Activated CD4-positive, CD25-positive, alpha-beta regulatory T cell treated with anti-CD3 and anti-CD28 coated beads, Interleukin-2, amount 50 U/mL, for 16 hours (primary cell): ENCODE measurements at places on chromosomes 6 and 20.

DNA sequence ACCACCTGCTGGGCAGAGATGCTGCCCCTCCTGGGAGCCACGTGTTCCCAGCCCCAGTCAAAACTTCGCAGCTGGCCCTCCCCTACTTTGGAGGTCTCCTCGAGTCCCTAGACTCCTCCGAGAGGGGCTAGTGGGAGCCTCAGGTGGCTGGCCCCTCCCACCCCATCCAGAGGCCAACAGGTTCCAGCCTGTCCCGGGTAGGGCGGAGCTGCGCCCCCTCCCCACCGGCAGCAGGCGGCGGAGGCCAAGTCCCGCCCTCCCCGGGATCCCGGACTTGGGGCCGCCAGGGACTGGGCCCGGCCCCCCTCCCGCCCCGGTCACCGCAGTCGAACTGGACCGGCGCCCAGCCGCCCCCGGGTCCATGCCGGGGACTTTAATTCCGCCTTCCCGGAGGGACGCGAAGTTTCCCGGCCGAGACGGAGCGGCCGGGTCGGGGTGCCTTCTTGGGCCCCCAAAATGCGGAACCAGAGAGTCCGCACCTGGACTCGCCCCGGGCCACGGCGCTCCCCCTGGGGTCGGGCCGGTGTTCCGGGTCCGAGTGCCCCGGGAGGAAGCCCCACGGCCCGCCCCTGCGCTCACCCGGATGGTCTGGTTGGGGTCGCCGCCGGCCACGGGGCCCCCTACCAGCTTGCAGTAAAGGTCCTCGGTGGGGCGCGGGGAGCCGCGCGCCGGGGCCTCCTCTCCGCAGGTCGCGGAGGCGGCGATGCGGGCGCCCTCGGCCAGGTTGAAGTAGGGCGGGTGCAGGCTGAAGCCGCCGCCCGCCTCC lies 559 bp downstream of the LAMA5 start:
- DNase-seq, result no peak

DNA sequence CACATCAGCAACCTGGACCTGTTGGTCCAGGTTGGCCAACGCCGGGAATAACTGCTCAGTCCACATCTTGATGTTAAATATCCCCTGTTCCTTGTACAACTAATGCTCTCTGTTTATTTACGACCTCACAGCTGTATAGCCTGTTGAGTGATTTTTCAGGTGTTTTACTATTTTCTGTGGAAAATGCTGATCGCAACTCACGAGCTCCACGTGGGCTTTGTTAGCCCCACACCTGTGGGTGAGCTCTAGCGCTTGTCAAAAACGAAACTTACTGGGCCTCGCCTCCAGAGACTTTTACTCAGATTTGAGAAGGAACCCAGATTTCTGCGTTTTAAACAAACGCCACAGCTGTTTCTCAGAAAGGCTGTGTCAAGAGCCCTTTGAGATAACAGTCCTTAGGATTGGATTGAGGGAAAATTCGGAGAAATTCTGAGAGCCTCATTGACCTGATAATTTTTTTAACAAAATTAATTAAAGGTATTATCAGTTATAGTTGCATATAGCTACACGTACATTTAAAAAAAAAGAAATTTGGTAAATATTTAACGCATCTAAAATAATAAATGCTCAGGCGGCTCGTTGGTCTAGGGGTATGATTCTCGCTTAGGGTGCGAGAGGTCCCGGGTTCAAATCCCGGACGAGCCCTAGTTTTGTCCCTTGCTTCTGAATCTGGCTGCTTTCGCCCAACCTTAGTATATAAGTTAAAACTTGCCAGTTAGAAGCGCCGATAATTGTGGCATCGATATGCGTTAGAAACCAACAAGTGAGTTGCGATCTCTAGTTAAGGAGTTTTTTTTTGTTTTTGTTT lies 16.7 kb downstream of the HMGN4 start:
- peak; percentile 21 for DNase-seq

GRCh38 chr6:69792292-69792691 lies 4.5 kb downstream of the LMBRD1 start:
- DNase-seq, result no peak

GRCh38 chr20:8535403-8536261 lies 403.6 kb downstream of the PLCB1 start:
- no peak for DNase-seq

DNA sequence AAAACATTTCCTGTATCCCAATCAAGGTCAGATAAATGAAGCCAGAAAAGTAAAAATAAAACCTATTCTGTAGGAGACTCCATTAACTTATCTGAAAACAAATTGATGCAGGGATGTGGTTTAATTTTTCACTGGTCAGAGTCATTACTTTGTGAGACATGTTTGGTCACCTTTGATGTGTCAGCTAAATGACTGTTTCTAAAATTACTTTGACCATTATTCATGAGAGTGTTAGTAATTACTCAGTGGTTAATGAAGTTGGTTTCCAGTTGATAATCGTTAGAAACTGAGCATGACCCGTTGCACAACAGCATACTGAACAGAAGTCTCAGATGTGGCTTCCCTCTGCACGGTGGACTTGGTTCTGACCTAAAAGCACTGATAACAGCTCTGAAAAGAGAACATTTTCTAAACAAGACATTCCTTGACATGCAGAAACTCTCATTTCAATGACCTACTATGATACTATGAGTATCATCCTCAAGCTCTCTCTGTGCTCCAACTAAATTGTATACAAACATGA lies 410.5 kb upstream of the RNF217 start:
- DNase-seq, result no peak

DNA sequence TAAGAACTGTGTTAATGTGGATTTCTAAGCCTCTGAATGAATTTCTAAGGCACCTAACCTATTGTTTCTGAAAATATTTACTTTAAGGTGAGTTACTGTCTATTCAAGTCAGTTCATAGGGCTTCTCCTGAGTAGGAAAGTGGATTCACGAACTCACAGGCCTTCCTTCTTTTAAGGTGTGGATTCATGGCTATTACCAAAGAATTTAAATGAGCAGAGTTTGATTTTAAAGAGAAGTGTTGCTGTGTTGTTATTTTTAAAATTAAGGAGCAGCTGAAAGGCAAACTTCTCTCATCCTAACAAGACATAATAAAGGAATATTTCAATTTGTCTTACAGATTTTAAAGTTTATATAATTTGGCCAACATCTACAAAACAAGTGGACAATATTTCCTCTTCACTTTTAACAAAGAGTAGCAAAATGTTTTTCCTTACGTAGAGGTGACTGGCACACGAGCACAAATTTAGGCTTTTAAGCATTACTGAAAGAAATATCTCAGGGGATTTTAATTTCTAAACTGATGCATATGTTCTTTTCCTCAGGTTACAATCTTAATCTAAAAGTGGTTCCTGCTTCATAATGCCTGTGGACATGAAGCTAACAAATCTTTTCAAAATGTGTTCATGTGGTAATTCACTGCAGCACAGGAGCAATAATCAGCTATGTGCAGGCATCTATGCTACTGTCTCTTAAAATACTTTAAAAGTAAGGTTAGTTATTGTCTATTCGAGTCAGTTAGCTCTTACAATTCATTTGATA lies 602 bp upstream of the TSPYL4 start:
- no peak for DNase-seq

GRCh38 chr6:45643126-45643525 lies 265.4 kb upstream of the SUPT3H start:
- no peak for DNase-seq

- DNase-seq, result no peak
Measured at GRCh38 chr6:144416773-144417172, 131.6 kb downstream of the UTRN start.

DNA sequence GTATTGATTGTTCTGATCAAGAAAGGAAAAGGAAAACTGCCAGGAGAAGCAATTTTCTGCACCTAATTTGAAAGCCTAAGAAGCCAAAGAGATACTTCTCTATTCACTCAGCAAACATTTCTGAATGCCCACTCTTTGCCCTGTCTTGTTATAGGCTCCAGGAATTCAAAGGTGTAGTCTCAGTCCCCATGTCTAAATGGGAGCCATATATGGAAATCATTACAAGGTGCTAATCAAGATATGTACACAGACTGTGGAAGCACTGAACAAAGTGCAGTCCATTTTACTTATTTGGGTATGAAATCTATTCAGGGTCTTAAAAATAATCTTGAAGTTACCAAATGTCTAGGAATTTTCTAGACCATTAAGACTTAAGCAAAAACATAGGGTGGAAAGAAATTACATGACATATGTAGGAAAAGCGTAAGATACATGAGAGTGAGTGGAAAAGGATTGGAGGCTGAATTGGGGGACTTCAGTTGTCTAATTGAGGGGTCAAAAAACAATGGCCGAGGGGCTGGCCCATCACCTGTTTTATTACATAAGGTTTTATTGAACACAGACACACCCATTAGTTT lies 39.0 kb upstream of the ASCC3 start:
- DNase-seq, result no peak

DNA sequence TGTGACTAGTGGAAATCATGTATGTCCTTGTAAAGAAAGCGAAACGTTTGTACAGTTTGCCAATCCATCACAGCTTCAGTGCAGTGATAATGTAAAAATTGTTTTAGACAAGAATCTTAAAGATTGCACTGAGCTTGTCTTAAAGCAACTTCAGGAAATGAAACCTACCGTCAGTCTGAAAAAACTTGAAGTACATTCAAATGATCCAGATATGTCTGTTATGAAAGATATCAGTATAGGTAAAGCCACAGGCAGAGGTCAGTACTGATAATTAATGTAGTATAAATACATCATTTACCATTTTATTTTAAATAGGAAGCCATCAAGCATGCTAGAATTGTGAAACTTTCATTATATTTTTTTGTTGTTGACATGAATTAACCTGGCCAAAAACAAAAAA lies 60.9 kb upstream of the SMIM8 start:
- DNase-seq, result no peak

GRCh38 chr6:137191670-137192069 lies 18.2 kb upstream of the IL22RA2 start:
- DNase-seq, result no peak

DNA sequence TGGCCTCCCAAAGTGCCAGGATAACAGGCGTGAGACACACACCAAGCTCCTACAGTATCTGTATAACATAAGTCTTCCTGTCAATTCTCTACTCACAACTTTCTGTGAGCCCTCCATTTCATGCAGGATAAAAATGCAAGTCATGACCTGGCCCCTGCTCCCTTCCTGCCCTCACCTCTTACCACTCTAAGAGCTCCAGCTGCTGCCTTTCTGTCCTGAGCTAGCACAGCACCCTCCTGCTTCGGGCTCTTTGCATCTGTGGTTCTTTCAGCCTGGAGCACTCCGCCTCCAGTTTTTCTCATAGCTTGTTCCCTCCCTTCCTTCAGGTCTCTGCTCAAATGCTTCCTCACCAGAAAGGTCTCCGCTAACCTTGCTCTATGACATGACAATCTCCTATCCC lies 23.7 kb upstream of the TRPC4AP start:
- DNase-seq, result no peak
